ENCODE measurements at places on chromosomes 4 and X.

- DNase-seq = no peak
Measured at GRCh38 chr4:21113496-21114223, 413.4 kb downstream of the PACRGL start.

- no peak for DNase-seq
Measured at GRCh38 chr4:142925161-142925560, 79.1 kb upstream of the INPP4B start.

DNA sequence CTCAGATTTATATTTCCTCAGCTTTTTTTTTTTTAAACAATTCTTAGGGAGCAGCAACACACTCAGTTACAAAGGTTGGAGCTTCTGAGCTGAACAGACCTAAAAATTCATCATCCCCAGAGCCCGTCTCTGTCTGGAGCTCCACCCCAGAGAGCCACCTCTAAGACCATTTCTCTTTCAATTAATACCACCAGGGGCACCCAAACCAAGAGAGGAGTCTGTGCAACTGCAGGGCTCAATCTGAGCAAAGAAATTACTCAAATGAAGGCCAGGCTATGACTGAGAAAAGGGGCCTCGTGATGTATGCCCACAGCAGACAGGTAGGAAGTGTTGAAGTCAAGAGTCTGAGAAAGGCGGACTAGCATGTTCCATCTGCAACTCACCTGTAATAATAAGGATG is 95.5 kb downstream of the C4orf51 start:
- DNase-seq = no peak

- no peak for DNase-seq
Measured at GRCh38 chrX:39398963-39399261, 597.7 kb downstream of the MID1IP1 start.

Measured in activated CD4-positive, alpha-beta T cell treated with anti-CD3 and anti-CD28 coated beads, Interleukin-2, amount 10 ng/mL, durations not matched to agents 7 days and 5 days (primary cell).